ENCODE measurements at places on chromosomes 6 and 20. TPM values are rescaled to one million over a fixed set of nuclear protein-coding genes. Genes with fewer than 3 reads are reported as not detected.

DNA sequence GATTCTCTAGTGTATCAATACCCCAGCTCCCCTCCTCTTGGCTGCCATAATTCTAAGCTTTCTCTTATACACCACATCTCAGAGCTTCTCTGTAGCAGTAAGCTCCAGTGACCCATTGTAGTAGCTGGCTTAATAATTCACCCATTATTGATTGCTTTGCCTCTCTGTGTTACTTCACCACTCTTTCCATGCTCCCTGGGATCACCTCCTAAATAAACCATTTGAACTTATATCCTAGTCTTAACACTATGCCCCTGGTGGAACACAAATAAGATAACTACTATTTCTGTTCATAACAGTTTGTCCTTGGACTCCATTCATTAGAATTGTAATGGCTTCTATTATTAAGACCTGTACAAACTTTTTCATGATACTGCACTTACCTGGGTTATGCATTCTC is 758.9 kb downstream of the KIF16B start:
- no peak for DNase-seq
- H3K27ac ChIP-seq: no peak overlapping the region
- no peak overlapping the region for H3K4me3 ChIP-seq

DNA sequence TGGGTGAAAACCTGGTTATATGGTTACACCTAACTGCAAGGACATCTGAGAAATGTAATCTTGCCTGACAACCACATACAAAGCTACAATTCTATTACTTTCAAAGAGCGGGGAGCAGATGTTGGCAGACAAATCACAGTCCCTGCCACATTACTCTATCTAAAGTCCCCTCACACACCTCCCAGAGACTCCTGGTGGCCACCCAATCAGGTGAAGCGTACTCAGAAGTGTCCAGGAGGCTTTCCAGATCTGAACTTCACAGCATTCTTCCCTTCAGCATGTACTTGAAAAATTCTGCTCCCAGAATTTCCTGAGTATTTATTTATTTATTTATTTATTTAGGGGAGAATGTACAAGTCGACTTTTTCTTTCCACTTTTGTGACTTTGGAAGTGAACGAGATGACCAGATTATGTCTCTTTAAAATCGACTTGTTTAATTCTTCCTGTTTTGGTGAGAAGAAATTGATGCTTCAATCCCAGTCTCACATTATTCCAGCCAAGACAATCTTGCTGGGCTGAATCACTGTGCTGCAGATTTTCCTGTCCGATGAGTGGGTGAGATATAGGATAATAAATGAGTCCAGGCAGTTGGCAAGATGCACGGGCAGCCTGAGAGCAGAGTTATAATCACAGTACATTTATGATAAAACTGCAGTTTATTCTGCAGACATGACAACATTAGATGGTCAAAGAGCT is 46.9 kb upstream of the POPDC3 start:
- no peaks in the 10 kb centered on the region for H3K36me3 ChIP-seq
- H3K4me1 ChIP-seq: no peaks in the 10 kb centered on the region
- no peak for DNase-seq
- H3K27me3 ChIP-seq: no peaks in the 10 kb centered on the region

GRCh38 chr6:29976588-29977424 is 34.5 kb downstream of the HLA-A start:
- H3K27ac ChIP-seq: peak overlapping the region; percentile 82
- no peaks in the 10 kb centered on the region for H3K36me3 ChIP-seq
- peaks cover 36% of the 10 kb centered on the region for H3K4me1 ChIP-seq
- H3K4me3 ChIP-seq: peak overlapping the region; percentile 53
- peak; percentile 93 for DNase-seq
- peaks cover 40% of the 10 kb centered on the region for H3K27me3 ChIP-seq

DNA sequence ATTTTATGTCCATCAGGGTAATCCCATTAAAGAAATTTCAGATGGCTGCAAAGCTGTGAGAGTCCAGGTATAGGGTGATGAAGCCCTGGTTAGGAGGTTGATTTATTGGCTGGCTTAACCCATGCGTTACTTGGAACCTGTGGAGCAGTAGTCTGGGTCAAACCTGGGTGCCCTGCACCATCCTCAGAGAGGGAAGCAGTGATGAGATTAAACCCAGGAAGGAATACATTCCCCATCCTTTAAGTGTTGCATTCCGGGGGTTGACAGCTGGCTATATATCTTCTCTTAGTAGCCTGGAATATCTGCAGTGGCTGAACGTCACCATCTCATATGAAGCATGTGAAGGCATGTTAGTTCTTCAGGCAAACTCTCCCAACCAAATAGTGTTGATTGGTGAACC is 44.9 kb upstream of the JAG1 start:
- no peaks in the 10 kb centered on the region for H3K4me1 ChIP-seq
- no peaks in the 10 kb centered on the region for H3K27me3 ChIP-seq
- no peak for DNase-seq

Gene HLA-DQA1
- 137 TPM for total RNA-seq

DNA sequence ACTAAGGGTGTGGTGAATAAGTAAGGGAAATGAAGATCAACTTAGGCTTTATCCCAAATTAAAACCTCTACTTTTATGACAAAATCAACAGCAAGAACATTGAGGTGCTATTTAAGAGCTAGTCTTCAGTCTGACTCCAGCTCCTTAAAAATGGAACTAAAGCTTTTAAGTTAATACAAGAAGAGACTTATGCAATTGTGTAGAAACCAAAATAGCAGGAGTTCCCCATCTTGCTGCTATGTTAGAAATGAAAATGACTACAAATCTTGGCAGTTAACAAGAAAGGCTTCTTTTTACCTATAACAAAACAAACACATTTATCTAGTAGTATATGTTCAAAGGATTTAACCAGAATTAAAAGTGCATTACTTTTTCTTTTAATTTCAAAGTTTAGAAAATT is 25.7 kb downstream of the HMGN3 start:
- DNase-seq: no peak
- H3K27ac ChIP-seq: no peak overlapping the region
- H3K4me1 ChIP-seq: peaks cover 6% of the 10 kb centered on the region
- no peak overlapping the region for H3K4me3 ChIP-seq
- H3K36me3 ChIP-seq: peaks cover 8% of the 10 kb centered on the region

DNA sequence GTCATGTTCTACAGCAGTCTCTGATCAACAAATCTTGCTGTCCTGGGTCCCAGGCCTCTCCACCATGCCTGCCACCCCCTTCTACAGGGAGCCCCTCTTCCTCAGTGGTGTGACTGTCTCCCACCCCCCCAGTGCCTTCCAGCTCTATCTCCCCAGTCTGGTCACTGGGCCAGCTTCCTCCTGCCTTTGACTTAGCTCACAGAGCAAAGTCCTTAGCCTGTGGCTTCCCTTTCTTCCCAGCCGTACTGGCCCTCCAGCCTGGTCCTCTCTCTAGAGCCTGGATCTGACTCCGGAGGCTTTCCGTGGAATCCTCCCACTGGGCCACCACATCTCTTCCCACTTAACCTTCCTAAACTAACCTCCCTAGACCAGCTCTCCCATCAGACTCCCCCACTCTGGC is 17.0 kb downstream of the MAPK13 start:
- no peak overlapping the region for H3K4me3 ChIP-seq
- no peak for DNase-seq
- no peaks in the 10 kb centered on the region for H3K27me3 ChIP-seq
- no peak overlapping the region for H3K27ac ChIP-seq
- H3K4me1 ChIP-seq: peaks cover 10% of the 10 kb centered on the region

Gene MEI4
- not detected for total RNA-seq

Gene DST
- 290 TPM for total RNA-seq

Gene TRIM15
- not detected for total RNA-seq

GRCh38 chr20:2507464-2507863 is 1.3 kb downstream of the ZNF343 start:
- H3K4me1 ChIP-seq: peaks cover 17% of the 10 kb centered on the region
- H3K27ac ChIP-seq: no peak overlapping the region
- peak overlapping the region; percentile 92 for H3K4me3 ChIP-seq
- no peaks in the 10 kb centered on the region for H3K36me3 ChIP-seq

Gene RIPOR2
- 18.7 TPM for total RNA-seq

Gene LGSN
- total RNA-seq: not detected

Gene CNKSR3
- total RNA-seq: 10.5 TPM

Gene NKX2-4
- not detected for total RNA-seq

- peaks cover 30% of the 10 kb centered on the region for H3K4me1 ChIP-seq
- DNase-seq: no peak
- H3K27me3 ChIP-seq: no peaks in the 10 kb centered on the region
- no peaks in the 10 kb centered on the region for H3K36me3 ChIP-seq
Observed at GRCh38 chr6:98946879-98947410, 801 bp downstream of the FBXL4 start.

DNA sequence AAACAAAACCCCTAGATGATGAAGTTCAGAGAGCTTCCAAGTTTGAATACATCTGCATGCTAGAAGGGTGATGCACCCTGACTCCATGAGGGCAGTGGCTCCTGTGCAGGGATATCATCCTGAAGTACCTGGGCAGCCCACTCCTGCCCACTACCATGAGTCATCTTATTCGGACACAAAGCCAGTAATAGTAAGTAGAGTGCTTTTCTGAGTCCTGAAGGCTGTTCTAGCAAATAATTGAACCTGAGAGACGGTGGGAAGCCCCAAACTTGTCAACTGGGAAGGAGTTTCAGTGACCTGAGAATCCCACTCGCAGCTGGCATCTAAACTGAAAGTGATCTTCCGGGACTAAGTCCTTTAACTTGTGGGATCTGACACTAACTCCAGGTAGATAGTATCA is 152.9 kb upstream of the COL21A1 start:
- no peak for DNase-seq
- no peak overlapping the region for H3K27ac ChIP-seq
- H3K36me3 ChIP-seq: no peaks in the 10 kb centered on the region
- H3K27me3 ChIP-seq: no peaks in the 10 kb centered on the region
- H3K4me3 ChIP-seq: no peak overlapping the region
- H3K4me1 ChIP-seq: peaks cover 9% of the 10 kb centered on the region

GRCh38 chr6:131692589-131692988 is 8.6 kb downstream of the OR2A4 start:
- DNase-seq: no peak
- H3K36me3 ChIP-seq: no peaks in the 10 kb centered on the region
- no peak overlapping the region for H3K27ac ChIP-seq
- no peaks in the 10 kb centered on the region for H3K27me3 ChIP-seq

- no peak for DNase-seq
- H3K27ac ChIP-seq: no peak overlapping the region
- H3K4me3 ChIP-seq: no peak overlapping the region
- H3K4me1 ChIP-seq: no peaks in the 10 kb centered on the region
- no peaks in the 10 kb centered on the region for H3K27me3 ChIP-seq
Observed at GRCh38 chr6:76438768-76439167, 366.3 kb upstream of the IMPG1 start.

Gene C20orf96
- total RNA-seq: 6.9 TPM

Gene AKAP7
- 12.1 TPM for total RNA-seq

DNA sequence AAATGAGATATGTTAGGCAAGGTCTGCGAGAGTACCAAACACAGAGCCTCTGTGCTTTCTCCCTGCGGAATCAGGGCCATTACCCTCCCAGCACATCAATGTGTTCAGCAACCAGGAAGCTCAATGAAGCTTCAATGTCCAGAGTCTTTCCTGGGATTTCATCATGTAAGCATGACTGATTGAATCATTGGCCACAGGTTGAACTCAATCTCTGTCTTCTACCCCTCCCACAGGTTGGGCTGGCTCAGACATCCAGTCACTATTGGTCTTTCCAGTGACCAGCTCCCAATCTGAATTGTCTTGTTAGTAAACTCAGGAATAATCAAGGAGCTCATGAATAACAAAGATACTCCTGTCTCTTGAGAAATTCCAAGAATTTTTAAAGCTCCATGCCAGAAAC is 2.7 kb upstream of the DTD1 start:
- no peak overlapping the region for H3K27ac ChIP-seq
- no peaks in the 10 kb centered on the region for H3K36me3 ChIP-seq
- peaks cover 10% of the 10 kb centered on the region for H3K4me1 ChIP-seq

Gene CCN6
- not detected for total RNA-seq

DNA sequence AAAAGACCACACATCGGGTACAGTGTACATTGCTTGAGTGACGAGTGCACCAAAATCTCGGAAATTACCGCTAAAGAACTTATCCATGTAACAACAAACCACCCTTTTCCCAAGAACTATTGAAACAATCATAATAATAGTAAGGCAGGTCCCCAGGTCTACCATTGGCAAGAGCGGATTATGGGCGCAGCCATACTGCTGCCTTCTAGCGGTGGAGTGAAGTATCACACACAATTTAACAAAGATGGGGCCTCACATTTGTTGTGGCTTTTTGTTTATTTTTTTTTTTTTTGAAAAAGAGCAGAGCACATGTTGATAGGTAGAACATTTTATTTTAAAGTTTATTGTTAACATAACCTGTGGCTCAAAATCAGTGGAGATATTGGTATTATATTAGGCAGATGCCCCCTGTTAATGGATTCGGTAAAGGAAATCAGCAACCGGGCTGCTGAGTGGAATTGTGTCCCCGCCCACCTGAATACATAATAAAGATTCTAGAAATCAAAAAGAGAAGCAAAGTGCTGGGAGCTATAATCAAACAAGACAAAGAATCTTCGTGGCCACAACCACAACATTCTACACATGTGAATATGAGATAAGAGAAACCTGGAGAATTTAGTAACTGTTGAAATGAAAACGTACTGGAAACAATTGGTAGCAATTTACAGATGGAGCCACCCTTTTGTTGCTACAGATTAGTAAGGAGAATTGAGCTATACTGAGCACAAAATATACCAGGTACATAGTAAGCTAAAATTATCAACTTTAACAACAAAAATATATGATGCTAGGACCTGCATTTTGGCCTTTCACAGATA is 94.2 kb upstream of the EXOC2 start:
- DNase-seq: no peak
- H3K27me3 ChIP-seq: peaks cover 10% of the 10 kb centered on the region
- no peaks in the 10 kb centered on the region for H3K4me1 ChIP-seq
- no peaks in the 10 kb centered on the region for H3K36me3 ChIP-seq

DNA sequence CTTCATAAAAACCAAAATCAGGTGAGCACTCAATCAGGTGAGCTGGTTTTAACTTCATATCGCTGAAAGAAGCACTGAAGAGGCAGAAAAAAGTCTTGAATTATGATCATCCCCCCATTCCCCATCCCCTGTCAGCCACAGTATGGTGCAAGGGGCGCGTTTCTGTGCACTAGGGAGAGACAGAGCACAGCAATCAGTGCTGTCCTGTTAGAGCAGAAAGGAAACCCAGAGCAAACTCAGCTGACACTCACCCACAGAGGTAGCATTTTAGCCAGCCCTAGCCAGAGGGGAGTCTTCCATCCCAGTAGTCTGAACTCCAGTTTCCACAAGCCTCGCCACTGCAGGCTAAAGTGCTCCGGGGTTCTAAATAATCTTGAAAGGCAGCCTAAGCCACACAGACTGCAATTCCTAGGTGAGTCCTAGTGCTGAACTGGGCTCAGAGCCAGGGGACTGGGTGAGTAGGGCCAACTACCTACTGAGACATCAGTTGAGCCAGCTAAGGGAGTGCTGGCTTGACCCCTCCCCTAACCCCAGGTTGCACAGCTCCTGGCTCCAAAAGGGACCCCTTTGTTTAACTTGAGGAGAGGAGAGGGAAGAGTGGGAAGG is 1352.6 kb upstream of the GJE1 start:
- H3K27me3 ChIP-seq: no peaks in the 10 kb centered on the region
- H3K4me3 ChIP-seq: no peak overlapping the region
- no peaks in the 10 kb centered on the region for H3K4me1 ChIP-seq
- DNase-seq: no peak

GRCh38 chr20:458776-459175 is 3.6 kb downstream of the TBC1D20 start:
- no peak for DNase-seq
- peaks cover 45% of the 10 kb centered on the region for H3K4me1 ChIP-seq
- no peaks in the 10 kb centered on the region for H3K27me3 ChIP-seq
- no peaks in the 10 kb centered on the region for H3K36me3 ChIP-seq
- H3K27ac ChIP-seq: no peak overlapping the region

Gene SYNJ2
- 12.2 TPM for total RNA-seq

- no peak overlapping the region for H3K4me3 ChIP-seq
- no peaks in the 10 kb centered on the region for H3K4me1 ChIP-seq
- no peak overlapping the region for H3K27ac ChIP-seq
- no peak for DNase-seq
Observed at GRCh38 chr6:14452567-14453527, 335.3 kb downstream of the CD83 start.

Gene NRSN1
- not detected for total RNA-seq

Measured in left lung (tissue), 14 donors.